Karpas-422 (cell line): ENCODE measurements at places on chromosomes 6 and 20.

GRCh38 chr6:32154514-32155161 is 697 bp downstream of the PPT2 start:
- DNase-seq = peak; percentile 91

- peak; percentile 81 for DNase-seq
These were observed 16.7 kb upstream of the ENTPD6 start for GRCh38 chr20:25178563-25179438.

DNA sequence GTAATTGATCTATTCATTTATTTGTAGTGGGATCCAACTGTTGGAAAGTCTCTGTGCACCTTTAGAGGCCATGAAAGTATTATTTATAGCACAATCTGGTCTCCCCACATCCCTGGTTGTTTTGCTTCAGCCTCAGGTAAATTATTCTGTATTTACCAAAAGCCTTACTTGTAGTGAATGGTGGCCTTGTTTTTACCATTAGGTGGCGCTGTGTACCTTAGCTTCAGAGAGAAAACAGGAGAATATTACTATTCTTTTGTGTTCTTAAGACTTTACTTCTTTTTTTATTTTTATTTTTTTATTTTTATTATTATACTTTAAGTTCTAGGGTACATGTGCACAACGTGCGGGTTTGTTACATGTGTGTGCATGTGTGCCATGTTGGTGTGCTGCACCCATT is 23.7 kb downstream of the PEX7 start:
- DNase-seq = peak; percentile 85

DNA sequence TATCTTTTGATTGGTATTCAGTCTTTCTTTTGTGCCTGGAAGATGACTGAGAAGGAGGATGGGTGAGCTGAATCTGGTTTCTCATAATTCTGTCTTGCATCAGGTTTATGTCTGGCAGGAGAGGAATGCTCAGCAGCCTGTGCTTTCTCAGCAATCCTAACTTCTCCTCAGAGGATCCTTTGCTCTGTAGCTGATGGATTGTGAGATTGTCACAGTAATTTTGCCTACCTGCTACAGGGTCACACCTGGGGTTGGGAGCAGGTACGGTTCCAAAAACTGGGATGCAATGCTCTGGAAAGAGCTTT is 2.1 kb upstream of the HS3ST5 start:
- no peak for DNase-seq

GRCh38 chr20:57383447-57384347 is 7.5 kb upstream of the RBM38 start:
- no peak for DNase-seq

- DNase-seq = no peak
These were observed 43.4 kb downstream of the NHSL1 start for GRCh38 chr6:138455746-138456400.

- DNase-seq = no peak
These were observed 48.2 kb upstream of the TLDC2 start for GRCh38 chr20:36827541-36828279.

DNA sequence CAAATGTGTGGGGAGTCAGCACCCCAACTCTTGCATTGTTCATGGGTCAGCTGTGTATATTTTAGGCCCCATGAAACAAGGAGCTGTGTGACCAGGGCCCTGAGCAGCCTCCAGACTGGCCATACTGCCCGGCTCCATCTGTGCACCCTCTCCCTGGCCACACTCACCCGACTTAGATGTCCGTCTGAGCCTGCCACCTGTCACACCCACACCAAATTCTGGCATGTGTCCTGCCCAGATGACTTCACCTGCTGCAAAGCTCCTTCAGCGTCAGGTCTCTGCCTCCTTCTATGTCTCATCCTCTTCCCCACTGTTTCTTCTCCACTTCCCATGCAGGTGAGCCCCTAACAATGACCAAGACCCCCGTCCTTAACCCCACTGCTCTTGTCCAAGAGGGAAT is 88.1 kb upstream of the THBS2 start:
- no peak for DNase-seq

DNA sequence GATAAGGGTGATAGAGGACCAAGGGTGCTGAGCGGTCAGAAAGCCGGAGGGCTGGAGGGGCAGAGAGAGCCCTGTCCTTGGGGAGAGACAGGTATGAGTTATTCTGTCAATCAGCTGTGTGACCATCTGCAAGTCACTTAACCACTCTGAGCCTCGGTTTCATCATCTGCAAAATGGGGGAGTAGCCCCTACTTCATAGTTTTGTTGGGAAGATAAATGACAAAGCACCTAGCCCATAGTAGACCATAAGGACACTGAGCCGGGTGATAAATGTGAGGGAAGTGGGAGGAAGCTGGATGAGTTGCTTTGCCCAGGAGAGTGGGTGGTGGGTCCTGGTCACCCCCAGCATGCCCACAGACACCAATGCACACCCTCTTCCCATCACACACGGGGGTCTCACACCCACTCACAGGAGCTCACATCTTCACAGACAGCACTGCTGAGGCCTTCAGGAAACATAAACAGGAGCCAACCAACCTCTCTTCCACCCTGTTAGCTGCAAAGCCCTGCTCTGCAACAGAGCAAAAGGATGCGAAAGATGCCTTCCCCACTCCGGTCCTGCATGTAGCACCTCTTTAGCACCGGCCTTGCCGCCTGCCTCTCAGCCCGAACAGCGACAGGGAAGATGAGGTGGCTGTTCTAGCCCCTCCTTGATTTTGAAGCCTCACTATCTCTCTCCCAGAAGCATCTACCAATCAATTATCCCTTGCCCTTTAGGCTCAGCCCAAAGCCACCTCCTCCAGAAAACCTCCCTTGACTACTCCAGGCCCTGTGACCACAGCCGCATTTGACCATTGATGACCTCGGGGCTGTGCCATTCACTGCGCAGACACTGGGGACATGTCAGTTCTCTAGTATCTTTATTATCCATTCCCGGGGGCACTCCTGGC is 18.9 kb downstream of the SPDEF start:
- no peak for DNase-seq

DNA sequence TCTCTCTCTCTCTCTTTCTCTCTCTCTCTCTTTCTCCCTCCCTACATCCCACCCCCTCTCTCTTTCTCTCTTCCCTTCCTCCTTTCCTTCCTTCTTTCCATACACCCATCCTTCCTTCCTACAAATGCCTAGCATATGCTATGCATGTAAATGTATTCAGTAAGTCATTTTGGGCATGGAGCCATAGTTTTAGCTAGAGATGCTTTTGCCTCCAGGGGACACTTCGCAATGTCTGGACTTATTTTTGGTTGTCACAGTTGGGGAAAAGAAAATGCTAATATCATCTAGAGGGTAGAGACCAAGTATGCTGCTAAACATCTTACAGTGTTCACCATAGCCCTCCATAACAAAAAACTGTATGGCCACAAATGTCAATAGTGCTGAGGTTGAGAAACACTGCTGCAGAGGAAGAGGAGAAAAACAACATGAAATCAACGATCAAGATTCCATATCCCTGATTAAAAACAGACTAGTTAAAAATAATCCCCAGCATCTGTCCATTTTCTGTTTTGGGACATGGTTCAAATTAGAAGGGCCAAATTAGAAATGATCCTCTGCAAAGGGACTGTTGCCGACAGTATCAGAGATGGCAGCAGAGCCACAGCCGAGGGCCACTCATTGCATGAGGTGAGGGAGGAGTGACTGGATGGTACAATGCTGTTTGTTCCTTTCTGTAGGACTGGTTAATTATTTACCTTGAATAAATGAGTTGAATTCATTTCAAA is 152.7 kb downstream of the SH3BGRL2 start:
- no peak for DNase-seq

DNA sequence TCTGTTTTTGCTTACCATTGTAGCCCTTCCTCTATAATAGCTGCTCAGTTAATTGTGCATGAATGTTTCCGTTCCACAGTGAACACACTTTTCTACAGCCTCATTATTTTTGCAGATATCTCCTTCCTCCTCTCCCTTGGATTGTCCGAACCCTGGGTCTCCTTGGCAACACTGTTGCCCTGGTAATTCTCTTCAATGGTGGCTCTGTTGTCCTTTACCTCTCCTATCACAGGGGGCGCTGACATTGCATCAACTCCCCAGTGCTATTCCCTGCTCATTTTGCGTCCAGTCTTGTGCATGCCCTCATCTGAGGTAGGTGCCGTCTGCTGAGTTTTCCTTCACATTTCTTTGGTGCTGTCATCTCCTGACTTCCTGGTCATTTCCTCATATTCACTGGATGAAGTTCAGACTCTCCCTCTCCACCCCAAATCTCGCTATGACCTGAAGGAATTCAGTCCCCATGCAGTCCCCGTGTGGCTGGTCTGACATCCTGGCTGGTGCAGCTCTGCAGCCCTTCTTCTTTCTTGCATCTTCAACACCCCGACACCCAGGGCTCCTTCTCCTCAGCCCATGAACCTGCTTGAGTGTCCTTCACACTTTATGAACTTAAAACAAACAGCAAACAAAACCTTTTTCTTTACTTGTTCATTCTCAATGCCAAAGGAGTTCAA is 21.1 kb downstream of the PHACTR2 start:
- peak; percentile 48 for DNase-seq

GRCh38 chr20:48025051-48025515 is 239.8 kb upstream of the SULF2 start:
- DNase-seq = no peak

DNA sequence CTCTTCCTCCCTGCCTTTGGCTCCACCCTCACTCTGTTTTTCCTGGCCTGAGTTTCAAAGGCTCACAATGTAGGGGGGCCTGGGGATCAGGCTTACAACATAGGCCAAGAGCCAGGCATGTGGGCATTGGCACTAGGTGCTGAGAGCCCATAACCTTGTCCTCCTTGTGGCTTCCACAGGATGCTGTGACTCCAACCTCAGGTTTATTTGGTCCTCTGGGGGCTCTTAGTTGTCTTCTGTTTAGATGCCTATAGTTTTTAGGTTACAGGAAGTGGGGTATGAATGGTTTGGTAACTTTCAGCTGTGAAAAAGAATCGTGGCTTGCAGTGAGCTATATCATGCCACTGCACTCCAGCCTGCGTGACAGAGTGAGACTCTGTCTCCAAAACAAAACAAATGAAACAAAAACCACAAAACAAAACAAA is 25.6 kb downstream of the MMP24 start:
- no peak for DNase-seq

DNA sequence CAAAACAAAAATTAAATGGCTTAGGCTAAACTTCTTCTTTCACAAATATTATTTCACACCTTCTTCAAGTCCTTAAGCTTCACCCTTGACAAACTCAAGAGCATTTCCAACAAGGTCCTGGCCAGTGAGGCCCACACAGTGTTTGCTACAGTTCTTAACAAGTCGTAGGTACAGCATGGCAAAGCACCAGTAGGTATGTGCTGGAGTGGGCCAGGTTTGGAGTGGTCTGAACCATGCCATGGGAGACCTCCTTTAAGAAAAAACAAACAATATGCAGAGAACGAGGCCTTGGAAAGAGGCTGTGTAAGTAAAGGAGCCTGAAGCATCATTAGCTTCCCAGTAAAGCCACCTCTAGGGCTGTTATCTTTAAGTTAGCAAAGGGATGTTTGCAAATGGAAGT is 154.3 kb upstream of the SNX9 start:
- no peak for DNase-seq

GRCh38 chr6:1028723-1029122 is 283.2 kb upstream of the FOXQ1 start:
- DNase-seq = no peak

DNA sequence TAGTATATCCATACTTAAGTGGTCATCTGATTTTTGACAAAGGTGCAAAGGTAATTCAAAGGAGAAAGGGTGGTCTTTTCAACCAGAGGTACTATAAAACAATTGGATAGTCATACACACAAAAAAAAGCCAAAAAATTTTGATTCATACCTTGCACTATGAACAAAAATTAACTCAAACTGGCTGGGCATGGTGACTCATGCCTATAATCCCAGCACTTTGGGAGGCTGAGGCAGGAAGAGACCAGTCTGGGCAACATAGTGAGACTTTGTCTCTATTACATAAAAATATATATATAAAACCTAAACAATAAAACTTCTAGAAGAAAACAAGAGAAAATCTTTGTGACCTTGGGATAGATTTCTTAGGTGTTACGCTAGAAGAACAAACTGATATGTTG is 43.8 kb upstream of the ADIG start:
- no peak for DNase-seq

DNA sequence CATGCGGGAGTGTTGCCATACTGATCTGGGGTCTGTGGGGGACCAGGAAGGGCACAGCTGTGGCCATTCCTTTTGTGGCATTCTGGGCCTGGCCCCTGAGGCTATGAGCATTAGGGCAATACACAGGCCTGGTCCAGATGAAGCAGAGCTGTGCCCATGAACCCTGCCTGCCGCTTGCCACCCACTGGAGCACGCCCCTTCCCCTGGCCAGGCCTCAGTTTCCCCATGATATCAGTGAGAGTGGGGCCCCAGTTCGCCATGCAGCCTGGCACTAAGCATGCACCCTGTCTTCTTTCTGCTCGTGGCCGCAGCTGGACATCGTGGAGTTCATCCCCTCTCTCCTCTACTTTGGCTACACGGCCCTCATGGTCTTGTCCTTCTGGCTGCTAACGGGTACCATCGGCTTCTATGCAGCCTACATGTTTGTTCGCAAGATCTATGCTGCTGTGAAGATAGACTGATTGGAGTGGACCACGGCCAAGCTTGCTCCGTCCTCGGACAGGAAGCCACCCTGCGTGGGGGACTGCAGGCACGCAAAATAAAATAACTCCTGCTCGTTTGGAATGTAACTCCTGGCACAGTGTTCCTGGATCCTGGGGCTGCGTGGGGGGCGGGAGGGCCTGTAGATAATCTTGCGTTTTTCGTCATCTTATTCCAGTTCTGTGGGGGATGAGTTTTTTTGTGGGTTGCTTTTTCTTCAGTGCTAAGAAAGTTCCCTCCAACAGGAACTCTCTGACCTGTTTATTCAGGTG is 42.4 kb downstream of the PLAGL2 start:
- no peak for DNase-seq
